Activated T-helper 9 cell treated with anti-CD3 and anti-CD28 coated beads, Interleukin-2, amount 50 U/mL, for 16 hours (primary cell): ENCODE measurements at places on chromosomes 2 and 18.

- no peak for DNase-seq
Measured at GRCh38 chr2:102520801-102521200, 47.8 kb downstream of the SLC9A4 start.

GRCh38 chr18:6251084-6251483 is 163.6 kb downstream of the L3MBTL4 start:
- no peak for DNase-seq

GRCh38 chr2:144490857-144491256 is 29.1 kb downstream of the ZEB2 start:
- no peak for DNase-seq

GRCh38 chr2:231219289-231219688 is 20.9 kb downstream of the ARMC9 start:
- no peak for DNase-seq

GRCh38 chr2:36492216-36492945 is 105.6 kb downstream of the FEZ2 start:
- DNase-seq = no peak

GRCh38 chr18:6734726-6735430 is 5.4 kb downstream of the ARHGAP28 start:
- no peak for DNase-seq

DNA sequence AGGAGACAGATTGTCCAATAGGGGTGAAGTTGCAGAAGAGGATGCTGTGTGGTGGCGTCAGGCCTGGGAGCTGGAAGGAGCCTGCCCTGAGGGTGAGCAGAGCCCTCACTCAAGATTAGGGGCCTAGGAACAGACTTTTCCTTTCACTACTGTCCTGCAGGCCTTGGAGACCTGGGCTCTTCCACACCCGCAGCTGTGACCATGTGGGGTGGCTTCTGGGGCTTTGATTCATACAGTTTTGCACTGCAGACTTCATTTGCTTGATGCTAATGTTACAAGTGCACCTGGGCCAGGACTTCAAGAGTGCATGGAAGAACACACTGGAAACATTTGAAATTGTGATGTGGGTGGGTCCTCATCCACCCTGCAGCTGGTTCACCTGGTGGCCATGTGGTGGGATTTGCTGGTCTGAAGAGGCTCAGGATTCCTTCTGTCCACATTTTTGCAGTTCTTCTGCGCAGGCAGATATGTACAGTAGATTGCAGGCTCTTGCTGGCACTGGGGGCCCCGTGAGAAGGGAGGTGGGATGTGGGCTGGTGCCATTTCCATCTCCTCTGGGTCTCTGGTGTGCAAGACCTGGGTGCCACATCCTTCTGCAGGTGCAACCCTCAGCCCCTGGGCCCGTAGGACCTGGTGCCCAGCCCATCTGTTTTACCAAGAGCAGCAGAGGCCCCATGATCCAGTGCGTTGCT is 9.9 kb downstream of the GLI2 start:
- DNase-seq = no peak

GRCh38 chr2:202147775-202148174 is 74.7 kb downstream of the KIAA2012 start:
- no peak for DNase-seq
